ENCODE measurements at places on chromosomes 13 and 19. TPM values are rescaled to one million over a fixed set of nuclear protein-coding genes. Genes with fewer than 3 reads are reported as not detected.

The CLEC17A gene
- total RNA-seq: not detected

The PLIN4 gene
- total RNA-seq: 36.8 TPM

The PBX4 gene
- total RNA-seq: 0.18 TPM

The SIGLEC5 gene
- total RNA-seq: not detected

The ZNF324 gene
- total RNA-seq: 2.7 TPM

The ARHGEF1 gene
- 37.4 TPM for total RNA-seq

The ZNF682 gene
- total RNA-seq: 2.8 TPM

The SAE1 gene
- total RNA-seq: 22.0 TPM

The IZUMO2 gene
- total RNA-seq: not detected

The UPK1A gene
- not detected for total RNA-seq

The TEX101 gene
- total RNA-seq: not detected

The ICAM5 gene
- 0.30 TPM for total RNA-seq

The LILRA5 gene
- 1.4 TPM for total RNA-seq

The NKPD1 gene
- total RNA-seq: not detected

The UNC13A gene
- 0.13 TPM for total RNA-seq

The ADGRE1 gene
- total RNA-seq: 0.88 TPM

The CEACAM5 gene
- total RNA-seq: 0.81 TPM

The CEACAM3 gene
- 0.35 TPM for total RNA-seq

The NLRP12 gene
- 0.28 TPM for total RNA-seq

Data from left lobe of liver (tissue), 2 donors.